ENCODE measurements at places on chromosomes 16 and 17. TPM values are rescaled to one million over a fixed set of nuclear protein-coding genes. Genes with fewer than 3 reads are reported as not detected.

- no peak for DNase-seq
Measured at GRCh38 chr16:65964752-65965151, 401.7 kb upstream of the CDH5 start.

DNA sequence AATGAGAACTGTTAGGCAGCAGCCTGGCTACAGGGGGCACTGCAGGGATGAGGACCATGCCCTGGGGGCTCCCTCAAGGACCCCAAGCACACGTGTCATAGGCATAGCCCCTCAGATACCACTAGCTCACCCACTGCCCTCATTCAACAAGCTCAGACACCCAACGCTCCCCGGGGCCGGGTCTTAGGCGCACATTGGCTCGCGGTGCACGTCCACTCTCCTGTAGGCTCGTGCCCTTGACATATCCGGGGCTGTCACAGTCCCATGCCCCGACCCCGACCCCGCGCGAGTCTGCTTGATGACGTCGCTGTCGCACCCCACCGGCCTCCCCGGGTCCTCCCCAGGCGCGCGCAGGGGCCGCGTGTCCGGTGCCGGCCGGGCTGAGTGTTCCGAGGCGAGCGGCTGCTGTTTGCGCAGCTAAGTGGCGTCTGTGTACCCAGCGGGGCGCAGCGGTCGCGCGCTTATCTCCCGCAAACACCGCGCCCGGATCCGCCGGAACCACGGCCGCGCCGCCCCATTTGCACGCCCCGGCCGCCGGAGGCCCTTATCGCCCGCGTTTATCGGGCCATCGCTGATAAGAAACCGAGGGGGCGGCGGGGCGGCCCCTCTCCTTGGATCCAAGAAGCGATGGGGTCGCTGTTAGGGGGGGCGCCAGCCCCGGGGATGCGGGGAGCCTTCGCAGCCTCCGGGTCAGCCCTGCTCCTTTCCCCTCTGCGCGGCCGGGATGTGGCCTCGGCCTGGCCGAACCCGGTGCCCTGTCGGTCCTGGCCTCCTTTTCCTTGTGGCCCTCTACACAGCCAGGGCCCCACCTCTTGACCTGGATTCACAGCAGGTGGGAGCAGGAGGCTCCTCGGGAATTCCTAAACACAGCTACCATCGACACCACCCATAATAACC, 20.7 kb upstream of the NAGS start:
- DNase-seq = no peak

DNA sequence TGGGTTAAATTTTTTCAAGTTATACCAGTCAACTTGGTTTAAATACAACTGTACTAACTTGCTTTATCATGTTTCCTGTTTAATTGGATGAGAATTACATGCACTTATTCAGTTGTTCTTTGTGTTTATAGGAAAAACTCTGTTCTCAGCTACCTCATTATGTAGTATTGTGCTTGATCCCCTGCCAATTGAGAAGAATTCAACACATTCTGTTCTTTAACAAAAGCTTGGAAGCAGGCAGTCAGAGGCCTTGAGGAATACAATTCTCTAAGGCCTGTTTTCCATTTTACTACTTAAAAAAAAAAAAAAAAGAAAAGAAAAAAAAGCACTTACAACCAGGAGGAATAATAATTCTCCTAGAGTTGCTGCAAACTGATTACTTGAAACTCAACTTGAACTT, 60.6 kb upstream of the CMIP start:
- DNase-seq = no peak

- DNase-seq = no peak
Measured at GRCh38 chr17:73302189-73302588, 9.6 kb downstream of the CDC42EP4 start.

- no peak for DNase-seq
Measured at GRCh38 chr16:27969574-27969973, 93.9 kb downstream of the GSG1L start.

- DNase-seq = no peak
Measured at GRCh38 chr16:4938683-4939030, 1.7 kb upstream of the PPL start.

GRCh38 chr16:67481561-67482232, 740 bp upstream of the ATP6V0D1 start:
- DNase-seq = peak; percentile 19

DNA sequence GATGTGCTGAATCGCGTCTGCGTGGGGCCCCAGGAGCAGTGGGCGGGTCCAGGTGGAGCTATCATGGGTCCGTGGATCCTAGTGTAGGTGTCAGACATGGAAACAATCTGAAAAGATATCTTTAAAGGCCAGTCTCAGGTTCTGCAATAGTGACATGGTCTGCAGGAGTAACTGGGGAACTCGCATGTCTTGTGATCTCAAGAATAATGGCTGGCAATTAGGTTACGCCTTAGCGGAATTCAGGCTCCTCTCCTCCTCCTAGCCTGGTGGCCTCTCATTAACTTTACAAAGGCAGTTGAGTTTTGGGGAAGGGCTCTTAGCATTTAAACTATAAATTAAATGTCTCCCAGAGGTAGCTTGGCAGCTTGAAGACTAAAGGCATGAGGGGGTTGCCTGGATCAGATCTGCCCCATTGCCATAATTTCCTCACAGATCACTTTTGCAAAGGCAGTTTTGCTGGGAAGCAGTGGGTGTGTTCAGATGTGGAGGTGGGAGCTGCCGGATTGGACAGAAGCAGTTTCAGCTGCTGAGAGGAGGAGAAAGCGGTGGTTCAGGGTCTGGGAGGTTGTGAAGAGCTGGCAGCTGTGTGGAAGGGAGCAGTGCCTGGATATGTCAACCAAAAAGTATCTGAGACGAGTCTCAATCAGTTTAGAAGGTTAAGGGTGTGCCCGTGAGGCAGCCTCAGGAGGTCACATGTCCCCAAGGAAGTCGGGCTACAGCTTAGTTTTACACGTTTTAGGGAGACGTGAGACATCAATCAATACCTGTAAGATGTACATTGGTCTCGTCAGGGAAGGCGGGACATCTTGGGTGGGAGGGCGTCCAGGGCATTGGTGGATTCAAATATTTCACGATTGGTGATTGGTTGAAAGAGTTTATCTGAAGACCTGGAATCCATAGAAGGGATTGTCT, 2.7 kb downstream of the TBCD start:
- DNase-seq = no peak

DNA sequence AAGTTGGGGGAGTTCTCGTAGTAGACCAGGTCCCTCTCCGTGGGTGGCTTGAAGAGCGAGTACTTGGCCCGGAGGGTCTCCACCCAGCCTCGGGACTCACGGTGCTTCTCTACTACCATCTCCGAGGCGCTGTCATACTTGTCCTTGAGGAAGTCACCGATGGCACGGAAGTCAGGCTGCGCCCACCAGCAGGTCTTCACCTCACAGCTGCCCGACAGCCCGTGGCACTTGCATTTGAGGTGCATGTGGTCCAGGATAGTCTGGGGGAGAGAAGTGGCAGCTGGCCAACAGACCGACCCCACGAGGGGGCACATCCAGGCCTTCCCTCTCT, 50.0 kb downstream of the WNT3 start:
- no peak for DNase-seq

- no peak for DNase-seq
Measured at GRCh38 chr17:32992321-32993033, 830 bp downstream of the SPACA3 start.

DNA sequence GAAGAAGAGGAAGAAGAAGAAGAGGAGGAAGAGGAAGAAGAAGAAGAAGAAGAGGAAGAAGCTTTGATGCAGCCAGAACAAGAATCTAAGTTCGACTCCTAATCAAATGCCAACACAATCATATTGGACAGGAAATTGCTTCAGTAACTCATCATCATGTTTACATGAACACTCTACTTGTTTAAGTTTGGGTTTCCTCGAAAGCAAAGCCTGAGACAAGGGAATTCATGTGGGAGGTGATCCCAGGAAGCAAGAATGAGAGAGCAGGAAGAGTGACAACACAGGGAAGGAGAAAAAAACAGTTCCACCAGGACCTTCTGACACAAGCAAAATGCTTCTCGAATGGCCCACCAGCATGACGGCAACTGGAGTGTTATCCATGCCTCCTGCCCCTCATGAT, 279.0 kb downstream of the PMP22 start:
- no peak for DNase-seq

DNA sequence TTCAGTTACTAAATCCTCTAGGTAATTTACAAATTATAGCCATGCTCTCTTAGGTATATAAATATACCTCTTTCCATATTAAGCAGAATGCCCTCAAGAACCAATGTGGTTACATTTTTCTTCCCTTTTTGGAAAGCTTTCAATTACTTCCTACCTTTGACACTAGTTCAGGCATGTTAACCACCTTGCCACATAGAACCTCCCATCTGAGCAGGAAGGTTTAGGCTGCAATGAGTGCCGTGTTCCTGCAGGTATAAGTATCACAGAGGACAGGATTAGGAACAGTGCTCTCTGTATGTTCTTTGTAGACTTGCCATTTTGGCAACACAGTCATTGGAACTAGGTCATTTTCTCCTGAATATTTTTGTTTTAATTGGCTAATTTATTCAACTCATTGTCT, 20.1 kb downstream of the KRT25 start:
- no peak for DNase-seq

GRCh38 chr17:66829883-66830282, 5.0 kb upstream of the CACNG5 start:
- DNase-seq = no peak

GRCh38 chr16:50526796-50527195, 21.4 kb upstream of the NKD1 start:
- no peak for DNase-seq

DNA sequence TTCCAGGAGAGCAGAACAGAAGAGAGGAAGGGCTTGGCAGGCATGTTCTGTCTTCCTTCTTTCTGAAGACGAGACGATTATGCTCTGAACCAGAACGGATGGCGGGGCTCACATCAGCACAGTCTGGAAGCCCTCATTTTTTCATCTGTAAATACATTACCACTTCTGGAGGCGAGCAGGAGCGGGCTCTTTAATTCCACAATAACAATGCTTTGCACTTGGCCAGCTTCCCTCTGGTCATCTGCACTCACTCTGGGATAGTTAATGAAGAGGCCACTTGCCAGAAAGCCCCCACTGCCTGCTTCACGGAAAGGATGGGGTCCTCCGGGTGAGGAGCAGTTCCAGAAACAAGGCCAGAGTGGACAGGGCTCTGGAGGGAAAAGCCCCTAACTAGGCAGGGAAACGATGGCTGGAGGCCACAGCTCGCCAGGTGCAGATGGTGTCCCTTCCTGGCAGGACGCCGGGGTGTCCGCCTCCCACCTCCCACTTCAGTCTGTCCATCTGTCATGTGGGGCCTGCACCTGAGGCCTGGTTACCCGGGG, 13.1 kb upstream of the BCAR1 start:
- DNase-seq = no peak

- DNase-seq = no peak
Measured at GRCh38 chr16:14121142-14121541, 50.0 kb downstream of the MRTFB start.

DNA sequence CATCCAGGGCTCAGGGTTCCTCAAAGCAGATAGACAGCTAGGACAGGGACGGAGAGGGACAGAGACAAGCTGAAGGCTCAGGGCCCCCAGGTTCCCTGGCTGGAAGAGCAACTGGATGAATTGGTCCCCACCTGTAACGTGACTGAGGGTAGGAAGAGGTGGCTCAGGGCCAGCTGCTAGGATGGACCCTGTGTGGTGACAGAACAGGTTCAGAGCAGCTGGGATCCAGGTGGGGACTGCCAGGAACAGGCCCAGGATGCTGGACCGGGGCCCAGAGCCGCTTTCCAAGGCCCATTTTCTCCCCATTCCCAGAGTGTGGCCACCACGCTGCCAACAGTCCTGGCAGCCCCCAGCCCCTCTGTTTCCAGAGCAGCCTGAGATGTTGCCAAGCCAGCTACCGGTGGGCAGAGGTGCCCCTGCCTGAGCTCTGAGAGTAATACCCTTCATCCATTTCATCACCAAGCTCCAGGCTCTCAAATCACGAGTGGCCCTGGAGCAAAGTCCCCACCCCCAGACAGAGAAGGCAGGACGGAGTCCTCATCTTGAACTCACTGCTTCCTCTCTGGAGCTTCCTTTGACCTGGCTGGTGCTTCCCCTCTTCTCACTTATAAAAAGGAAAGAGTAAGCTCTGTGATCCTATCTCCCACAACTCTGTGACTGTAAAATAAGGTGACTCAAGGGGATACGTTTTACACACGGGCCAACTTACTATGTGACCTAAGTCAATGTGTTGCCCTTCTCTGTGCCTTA, 79.6 kb downstream of the TMEM132E start:
- DNase-seq = no peak

- peak; percentile 59 for DNase-seq
Measured at GRCh38 chr16:27355610-27356009, 41.8 kb downstream of the IL4R start.

DNA sequence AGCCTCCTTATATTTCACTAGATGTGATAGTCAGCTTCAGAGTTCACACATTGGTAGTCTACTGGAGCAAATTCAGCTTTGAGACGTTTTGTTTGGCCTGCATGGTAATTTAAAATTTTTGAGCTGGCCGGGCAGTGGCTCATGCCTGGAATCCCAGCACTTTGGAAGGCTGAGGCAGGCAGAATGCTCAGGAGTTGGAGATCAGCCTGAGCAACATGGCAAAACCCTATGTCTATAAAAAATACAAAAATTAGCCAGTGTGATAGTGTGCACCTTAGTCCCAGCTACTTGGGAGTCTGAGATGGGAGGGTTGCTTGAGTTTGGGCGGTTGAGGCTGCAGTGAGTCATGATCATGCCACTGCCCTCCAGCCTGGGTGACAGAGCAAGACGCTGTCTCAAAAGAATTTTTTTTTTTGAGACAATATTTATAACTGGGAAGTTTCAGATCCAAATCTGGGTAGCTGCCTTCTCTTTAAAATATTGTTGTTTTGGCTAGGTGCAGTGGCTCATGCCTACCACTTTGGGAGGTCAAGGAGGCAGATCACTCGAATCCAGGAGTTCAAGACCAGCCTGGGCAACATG, 4.8 kb upstream of the BLMH start:
- DNase-seq = peak; percentile 17

PLEKHH3 gene
- total RNA-seq = 2.5 TPM

IGFBP4 gene
- 68.8 TPM for total RNA-seq

PRDM7 gene
- total RNA-seq = not detected

CSF3 gene
- 0.29 TPM for total RNA-seq

MT1M gene
- total RNA-seq = 0.74 TPM

SLC13A5 gene
- not detected for total RNA-seq

CHST5 gene
- total RNA-seq = not detected

KCNJ2 gene
- not detected for total RNA-seq

MAPT gene
- total RNA-seq = 0.36 TPM

IRX6 gene
- 0.15 TPM for total RNA-seq

VTN gene
- not detected for total RNA-seq

ZNF469 gene
- 0.27 TPM for total RNA-seq

TBX2 gene
- 1.4 TPM for total RNA-seq

FGF11 gene
- total RNA-seq = 3.0 TPM

All from Daoy (cell line).